ENCODE measurements at places on chromosomes 3 and 15.
A peak's percentile ranks its signal among the peaks of the same experiment; 100 is the strongest.

GRCh38 chr3:13200465-13200864, 127.2 kb upstream of the IQSEC1 start:
- peak; percentile 32 for DNase-seq

DNA sequence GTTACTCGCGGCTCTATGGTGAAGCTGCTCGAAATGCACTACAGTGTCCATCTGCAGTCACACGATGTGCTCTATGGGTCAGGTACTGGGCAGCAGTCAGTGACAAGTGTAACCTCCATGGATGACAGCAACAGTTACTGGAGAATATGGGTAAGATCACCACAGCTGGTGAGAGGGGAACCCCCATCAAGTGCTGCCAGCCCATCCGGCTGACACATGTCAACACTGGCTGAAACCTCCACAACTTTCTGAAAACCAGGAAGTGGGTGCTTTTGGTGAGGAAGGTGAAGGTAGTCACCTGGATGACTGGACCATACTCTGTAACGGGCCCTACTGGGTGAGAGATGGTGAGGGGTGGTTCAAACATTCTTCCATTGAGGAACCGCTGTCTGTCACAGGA, 87.4 kb upstream of the C15orf39 start:
- DNase-seq: no peak

GRCh38 chr3:151412989-151413388, 28.4 kb upstream of the P2RY12 start:
- DNase-seq: no peak

DNA sequence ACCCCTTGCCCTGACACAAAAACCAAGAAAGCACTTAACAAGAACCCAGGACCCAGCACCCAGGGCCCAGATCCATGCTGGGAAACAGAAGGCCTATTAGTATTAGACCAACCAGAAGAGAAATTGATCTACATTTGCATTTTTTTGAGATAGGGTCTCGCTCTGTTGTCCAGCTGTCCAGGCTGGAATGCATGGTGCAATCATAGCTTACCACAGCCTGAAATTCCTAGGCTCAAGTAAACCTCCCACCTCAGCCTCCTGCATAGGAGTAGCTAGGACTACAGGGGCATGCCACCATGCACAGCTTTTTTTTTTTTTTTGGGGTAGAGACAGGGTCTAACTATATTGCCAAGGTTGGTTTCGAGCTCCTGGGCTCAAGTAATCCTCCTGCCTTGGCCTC, 26.4 kb downstream of the CCDC12 start:
- DNase-seq: no peak

DNA sequence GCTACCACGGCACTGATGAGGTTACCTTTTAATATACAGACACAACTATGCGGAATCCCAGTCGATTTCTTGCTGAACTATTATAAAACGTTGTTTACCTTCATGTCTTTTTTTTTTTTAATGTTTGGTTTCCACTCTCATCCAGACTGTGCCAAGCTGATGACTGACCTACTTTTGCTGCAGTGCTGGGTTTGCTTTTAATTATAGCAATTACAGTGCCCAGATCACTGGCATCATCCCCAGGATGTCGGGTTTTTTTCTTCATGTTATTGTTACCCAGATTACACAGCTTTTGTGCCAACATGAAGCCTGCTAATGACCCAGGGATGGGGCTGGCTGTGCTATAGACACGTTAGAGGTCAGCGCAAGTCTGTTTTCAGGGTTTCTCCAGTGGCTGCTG, 294.0 kb upstream of the ATP10A start:
- DNase-seq: no peak
